Stimulated activated memory B cell treated with anti-CD40 and anti-IgM and Interleukin-4, amounts not matched to agents 10 μg/mL and 1 μg/mL and 100 μg/mL, for 72 hours (primary cell): ENCODE measurements at places on chromosomes 1 and 21.

DNA sequence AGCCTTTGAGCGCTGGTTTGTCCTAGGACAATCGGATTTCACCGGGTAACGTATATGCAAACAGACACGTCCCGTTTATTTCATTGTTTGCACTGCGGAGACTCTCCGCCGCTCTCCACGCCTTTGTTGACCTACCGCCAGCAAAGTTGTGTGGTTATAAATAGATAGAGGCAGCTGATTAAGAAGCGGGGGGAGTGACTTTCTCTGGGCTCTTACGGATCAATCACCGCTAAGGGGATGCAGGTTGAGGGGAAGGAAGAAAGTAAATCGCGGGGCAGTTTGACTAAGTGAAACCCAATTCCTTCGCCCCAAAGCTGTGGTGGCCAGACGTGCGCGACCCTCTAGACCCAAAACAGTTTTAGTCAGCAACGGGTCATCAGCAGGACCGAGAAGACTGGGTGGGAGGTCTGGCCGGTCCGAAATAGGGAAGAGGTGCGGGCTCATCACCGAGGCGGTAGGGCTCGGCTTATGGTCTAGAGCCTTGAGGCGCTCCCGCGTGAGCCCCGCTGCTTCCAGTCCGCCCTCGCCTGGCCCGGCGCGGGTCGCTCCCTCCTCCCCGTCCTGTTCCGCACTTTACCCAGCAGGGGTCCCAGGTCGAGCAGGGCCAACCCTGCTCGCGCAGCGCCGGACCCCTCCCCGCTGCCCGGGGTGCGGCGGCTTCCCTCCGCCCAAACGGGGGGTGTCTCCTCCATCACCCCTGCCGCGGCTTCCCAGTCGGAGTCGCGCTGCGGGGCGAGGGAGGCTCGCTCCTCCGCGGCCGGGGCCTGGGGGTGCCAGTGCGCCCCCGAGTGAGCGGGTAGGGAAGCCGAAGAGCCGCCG, 120.8 kb upstream of the RRP15 start:
- ATAC-seq, result peak; percentile 31

DNA sequence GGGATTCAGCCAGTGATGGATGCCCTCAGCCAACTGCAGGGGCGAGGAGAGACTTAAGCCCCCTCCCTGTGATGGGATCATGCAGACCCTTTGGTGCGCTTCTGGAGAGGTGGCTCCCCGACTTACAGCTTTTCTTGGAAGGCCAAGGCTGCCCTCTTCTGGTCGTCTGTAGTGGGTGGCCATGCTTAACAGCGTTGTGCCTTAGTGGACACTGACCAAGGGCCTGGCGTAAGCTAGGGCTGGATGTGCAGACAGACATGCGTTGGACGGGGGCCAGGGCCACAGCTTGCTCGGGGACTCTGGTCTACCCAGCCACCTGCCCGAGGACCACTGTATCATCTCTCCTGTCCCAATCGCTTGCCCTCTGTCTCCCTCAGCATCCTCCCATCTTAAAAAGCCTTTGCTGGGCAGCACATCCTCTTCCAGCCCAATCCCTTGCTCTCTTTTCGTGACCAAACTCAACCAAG, 5.5 kb downstream of the AZIN2 start:
- ATAC-seq, result peak; percentile 45

DNA sequence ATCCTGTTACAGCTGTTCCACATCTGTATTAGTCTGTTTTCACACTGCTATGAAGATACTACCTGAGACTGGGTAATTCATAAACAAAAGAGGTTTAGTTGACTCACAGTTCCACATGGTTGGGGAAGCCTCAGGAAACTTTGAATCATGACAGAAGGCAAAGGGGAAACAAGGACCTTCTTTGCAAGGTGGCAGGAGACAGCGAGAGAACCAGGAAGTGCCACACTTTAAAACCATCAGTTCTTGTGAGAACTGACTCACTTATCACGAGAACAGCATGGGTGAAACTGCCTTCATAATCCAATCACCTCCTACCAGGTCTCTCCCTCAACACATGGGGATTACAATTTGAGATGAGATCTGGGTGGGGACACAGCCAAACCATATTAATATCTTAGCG, 110.3 kb upstream of the TRABD2B start:
- ATAC-seq, result no peak

DNA sequence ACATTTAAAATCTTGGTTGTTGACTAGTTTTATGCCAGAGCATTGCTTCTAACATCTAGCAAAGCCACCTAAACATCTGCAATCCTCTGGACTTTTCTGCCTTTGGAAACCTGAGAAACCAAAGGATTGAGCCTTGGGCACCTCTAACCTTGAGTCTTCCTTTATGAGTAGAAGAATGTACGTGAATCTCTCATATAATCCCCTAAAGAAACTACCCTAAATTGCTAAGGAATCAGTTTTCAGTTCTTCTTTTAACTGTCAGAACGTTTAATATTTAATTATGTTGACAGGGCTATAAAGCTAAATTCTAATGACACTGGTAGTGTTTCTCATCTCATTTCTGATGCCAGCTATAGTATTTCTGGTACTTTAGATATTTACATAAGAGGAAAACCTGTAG, 997.3 kb downstream of the AMY1C start:
- no peak for ATAC-seq

GRCh38 chr1:159222075-159222865, 17.6 kb downstream of the ACKR1 start:
- ATAC-seq, result no peak

- ATAC-seq, result peak; percentile 89
These were observed 20.5 kb downstream of the RCSD1 start for GRCh38 chr1:167650269-167651160.

DNA sequence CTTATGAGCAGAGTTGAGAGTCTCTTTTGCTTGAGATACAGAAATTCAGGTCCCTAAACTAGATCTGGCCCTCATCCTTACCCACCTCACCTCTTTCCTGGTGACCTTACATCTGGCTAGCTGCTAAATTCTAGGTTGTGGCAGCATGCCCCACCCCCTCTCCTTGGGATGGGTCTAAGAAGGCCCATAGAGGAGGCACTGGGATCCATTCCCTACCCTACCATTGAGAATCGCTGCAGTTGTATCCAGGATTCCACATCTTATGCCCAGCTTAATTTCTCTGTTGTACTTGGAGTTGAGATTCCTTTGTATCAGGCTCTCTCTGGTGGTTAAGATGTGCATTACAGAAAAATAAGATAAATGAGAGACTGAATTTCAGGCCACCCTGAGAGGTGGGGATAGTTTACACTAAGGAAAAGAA, 9.5 kb upstream of the TMEM39B start:
- no peak for ATAC-seq

GRCh38 chr1:87155648-87156047, 173.0 kb upstream of the LMO4 start:
- ATAC-seq, result no peak

DNA sequence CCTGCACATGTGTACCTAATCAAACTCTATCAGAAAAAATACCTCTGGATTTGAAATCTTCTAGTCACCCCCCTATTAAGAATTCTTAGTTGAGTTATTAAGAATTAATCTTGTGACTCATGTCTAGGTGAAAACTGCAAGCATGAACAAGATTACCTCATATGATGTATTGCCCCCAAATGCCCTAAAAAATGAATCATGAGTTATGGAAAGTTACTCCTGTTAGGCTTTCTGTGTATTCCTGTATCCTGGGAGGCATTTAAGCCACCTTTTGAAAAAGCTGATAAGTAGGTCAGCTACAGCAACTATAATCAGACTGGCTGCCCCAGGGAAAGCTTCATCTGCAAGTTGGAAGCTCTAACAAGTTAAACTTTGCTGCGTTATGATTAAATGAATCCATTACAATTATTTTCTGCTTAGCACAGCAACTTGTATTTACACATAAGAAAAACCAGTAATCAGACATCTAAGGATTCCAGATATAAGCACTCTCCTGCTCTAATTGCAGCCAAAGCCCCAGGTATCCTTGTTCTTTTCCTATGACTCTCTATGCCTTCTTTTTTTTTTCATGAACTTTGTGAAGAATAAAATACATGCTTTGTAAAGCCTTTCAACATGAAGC, 147.7 kb downstream of the NTPCR start:
- ATAC-seq, result no peak

- peak; percentile 87 for ATAC-seq
These were observed 436 bp upstream of the TTLL7 start for GRCh38 chr1:83999316-83999819.

DNA sequence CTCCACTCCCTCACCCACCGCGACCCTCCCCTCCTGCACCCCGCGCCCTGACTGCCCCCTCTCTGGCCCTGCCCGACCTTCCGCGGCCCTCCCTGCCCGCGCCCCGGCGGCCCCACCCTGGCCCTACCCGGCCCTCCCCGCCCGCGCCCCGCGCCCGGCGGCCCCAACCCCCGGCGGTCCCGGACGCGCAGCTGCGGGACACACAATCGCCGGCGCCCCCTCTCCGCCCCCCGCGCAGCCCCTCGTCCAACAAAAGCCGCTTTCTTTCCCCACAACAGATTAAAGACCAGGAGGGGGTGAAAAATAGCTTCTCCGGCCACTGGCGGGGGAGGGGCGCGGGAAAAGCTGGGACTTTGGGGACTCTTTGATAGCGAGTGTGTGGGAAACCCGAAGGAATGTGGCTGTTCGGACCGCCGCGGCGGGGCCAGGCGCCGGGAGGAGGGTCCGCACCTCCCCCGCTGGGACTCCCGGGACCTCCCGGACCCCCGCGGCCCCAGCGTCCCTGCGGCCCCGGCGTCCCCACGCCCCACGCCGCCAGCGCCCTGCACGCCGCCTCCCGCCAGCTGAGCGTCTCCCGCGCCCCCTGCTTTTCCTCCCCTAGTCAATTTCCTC, 8.8 kb upstream of the ID3 start:
- peak; percentile 69 for ATAC-seq

GRCh38 chr1:196558411-196558810, 49.8 kb downstream of the KCNT2 start:
- ATAC-seq, result no peak

GRCh38 chr1:23392125-23392855, 22.7 kb upstream of the ZNF436 start:
- no peak for ATAC-seq

- no peak for ATAC-seq
These were observed 30.4 kb upstream of the GNG12 start for GRCh38 chr1:67863637-67864036.

DNA sequence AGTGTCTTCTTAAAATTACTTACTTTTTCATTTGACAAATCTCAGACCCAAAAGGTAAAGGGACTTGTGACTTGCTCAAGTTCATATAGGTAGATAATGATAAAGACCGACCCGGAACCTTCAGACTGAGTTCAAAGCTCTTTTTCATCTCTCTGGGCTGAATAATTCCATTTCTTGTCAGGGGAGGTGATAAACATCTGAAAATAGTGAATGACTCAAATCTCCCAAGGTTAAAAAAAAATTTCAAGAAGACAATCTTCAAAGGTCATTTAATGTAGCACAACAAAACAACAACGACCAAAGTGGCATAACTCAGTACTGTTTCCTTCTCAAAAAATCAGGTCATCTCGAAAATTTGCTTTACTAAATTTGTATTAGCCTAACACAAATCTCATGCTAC, 20.6 kb downstream of the LUZP1 start:
- ATAC-seq, result no peak

DNA sequence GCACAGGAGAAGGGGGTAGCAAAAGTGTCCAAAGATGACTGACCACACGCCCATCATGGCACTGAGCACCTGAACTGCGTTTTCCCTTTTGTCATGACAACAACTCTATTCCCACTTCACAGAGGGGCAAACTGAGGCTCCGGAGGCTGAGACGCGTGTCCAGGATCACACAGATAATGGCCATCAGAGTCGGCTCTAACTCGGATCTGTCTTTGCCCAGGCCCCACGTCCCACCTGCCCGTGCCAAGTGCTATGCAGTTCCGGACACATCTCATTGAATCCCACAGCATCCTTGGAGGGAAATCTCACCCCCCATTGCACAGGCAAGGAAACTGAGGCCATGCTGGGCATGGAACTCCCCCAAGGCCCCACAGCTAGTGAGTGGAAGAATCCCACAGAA, 62.1 kb downstream of the MATN1 start:
- no peak for ATAC-seq

- no peak for ATAC-seq
These were observed 534.4 kb downstream of the MATN1 start for GRCh38 chr1:30188999-30189398.

DNA sequence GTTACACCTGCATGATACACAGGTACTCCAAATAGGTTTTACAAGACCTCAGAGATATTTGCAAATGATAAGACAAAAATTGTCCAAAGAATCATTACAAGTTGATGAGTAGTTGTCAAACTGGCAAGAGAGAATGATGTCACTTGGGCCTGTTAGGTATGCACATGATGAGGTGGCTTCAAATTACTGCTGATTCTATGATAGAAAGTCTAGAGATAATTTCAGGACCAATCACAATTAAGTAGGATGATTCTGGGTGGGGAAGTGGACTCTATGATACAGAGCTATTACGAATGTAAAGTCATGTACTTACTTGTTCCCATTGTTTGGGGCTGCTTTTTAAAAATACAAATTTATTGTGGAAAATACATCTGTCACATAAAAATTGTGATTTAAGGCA, 5.2 kb upstream of the SPRR1B start:
- ATAC-seq, result no peak

- ATAC-seq, result no peak
These were observed 56.5 kb upstream of the SELENON start for GRCh38 chr1:25743164-25744139.

DNA sequence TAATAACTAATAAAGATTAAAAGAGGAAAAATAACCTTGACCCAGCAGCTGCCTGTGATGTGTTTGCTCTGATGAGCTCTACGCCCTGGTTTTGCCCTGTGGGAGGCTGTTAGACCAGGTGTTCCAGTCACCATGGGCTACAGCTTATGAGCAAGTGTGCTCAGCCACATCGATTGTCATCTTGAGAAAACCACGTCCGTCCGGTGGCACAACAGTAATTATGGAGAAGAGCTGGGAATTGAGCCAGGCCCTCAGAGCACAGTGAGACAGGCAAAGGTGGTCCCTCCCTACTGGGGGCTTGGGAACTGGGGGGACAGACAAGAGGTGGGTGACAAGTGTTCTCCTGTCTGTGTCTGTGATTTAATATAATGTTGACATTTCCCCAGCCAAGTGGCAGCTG, 420.5 kb downstream of the MATN1 start:
- ATAC-seq, result no peak

DNA sequence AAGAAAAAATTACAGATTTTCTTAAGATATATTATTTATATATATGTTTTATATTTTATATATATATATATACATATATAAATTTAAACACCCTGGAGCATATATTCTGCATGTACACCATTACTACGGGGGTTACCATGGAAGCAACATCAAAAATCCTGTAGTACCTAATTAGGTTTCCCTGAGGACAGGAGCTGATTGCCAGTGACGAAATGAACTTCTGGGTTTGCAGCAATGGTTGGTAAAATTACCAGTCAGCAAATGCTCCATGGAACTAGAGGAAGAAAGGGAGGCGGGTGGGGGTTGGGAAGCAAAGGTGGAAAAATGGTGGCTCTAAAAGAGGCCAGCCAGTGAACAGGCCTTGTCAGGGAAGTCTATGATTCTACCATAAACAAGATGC, 89.5 kb downstream of the KCNN3 start:
- no peak for ATAC-seq

- no peak for ATAC-seq
These were observed 56.4 kb downstream of the SLC45A1 start for GRCh38 chr1:8374356-8374755.

- ATAC-seq, result no peak
These were observed 141.4 kb upstream of the COA6 start for GRCh38 chr1:234231893-234232276.
